ENCODE measurements at places on chromosomes 1 and 21.

- DNase-seq, result no peak
These were observed 8.8 kb downstream of the ADCY10 start for GRCh38 chr1:167905182-167905581.

DNA sequence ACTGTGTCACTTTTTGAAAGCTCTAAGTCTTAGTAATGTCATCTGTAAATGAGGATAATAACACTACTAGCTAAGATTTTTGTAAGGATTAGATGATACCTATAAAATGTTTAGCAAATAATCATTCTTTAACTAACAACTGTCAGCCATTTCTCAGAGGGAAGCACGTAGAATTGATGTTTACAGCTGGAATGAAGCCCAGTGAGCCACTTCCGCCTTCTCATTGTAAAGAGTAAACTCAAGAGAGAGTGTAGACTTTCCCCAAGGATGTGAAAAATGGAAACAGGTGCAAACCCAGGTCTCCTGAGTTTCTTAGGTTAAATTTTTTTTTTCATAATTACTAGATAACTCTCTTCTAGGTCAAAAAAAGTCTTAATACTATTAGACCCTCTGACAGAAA is 4.9 kb downstream of the GREM2 start:
- no peak for DNase-seq

DNA sequence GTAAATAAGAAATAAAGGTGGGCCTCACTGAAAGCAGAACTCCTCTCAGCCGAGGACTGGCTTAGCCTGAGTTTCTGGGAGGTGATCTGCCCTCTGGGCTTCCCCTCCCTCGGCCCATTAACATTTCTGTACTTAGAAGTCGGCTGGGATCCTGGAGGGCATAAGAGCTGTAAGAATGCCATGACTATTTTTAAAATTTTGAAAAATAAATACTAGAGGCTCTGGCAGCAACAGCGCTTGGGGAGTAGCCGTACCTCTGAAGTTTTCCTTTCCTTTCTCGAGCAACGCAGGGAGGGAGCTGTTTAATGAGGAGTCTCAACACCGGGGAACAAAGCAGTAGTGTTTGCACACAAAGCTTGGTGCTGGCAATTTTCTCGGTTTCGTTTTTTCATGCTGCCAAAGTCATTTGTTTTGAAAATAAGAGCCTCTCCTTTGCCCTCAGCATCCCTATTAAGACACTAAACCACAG is 498.7 kb downstream of the SMYD3 start:
- no peak for DNase-seq

GRCh38 chr1:78141531-78142231 is 95.9 kb downstream of the GIPC2 start:
- DNase-seq, result no peak

DNA sequence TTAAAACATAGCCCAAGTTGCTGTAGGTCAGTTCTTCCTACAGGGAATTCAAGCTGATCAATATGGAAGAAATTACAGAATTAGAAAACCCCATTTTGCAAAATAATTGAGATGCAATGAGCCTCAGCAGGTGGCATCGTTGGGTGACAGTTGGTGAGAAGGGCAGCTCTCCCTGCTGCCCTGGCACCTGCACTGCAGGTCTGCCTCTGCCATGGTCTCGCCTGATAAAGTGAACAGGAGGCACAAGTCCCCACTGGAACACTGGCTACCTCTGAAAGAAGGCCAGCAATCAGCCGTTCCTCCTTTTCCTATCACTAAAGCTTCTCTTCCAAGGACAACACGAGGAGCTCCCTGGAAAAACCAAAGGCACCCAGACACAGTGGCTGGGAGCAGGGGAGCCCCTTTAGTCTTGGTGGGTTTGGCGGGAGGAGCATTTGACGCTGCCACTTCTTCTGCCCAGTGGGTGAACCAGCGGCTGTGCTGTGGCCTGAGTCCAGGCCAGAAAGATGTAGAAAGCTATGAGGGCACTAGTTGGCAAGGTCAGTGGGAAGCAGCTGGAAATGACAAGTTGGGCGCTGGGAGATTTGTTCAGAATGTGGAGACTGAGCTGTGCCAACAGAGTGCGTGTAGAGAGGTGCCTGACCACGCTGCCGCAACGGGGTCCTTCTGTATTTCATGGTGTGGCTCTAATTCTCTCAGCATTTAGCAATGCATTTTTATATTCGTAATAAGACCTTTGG is 93.1 kb downstream of the RIPK4 start:
- DNase-seq, result no peak

DNA sequence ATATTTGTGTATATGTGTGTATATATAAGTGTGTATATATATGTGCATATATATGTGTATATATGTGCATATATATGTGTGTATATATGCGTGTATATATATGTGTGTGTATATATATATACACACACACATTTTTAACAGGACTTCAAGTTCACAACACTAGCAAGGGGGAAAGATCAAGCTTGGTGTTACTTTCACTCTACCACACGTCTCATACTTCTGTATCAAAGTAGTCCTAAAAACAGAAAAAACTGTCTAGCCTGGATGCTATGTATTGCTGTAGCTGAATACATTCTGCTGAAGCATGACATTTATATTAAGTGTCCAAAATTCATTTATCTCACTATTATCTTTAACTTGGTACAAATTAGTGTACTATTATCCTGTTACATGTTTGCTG is 17.9 kb upstream of the ATP6V1G3 start:
- DNase-seq, result no peak

GRCh38 chr1:117541003-117541402 is 64.8 kb upstream of the TENT5C start:
- DNase-seq, result no peak

DNA sequence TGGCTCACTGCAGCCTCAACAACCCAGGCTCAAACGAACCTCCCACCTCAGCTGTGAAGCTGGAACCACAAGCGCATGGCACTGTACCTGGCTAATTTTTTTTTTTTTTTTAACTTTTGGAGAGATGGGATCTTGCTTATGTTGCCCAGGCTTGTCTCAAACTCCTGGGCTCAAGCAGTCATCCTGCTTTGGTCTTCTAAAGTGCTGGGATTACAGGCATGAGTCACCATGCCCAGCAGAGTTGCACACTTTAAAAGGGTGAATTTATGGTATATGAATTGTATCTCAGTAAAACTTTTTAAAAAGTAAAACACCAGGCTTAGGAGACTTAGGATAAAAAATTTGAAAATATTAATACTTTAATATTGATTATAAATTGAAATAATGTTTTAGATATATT is 99.1 kb downstream of the CLEC20A start:
- DNase-seq, result no peak

- peak; percentile 84 for DNase-seq
These were observed 615.4 kb downstream of the PTPRU start for GRCh38 chr1:29851691-29852090.

- no peak for DNase-seq
These were observed 36.9 kb upstream of the RGS1 start for GRCh38 chr1:192538407-192539296.

DNA sequence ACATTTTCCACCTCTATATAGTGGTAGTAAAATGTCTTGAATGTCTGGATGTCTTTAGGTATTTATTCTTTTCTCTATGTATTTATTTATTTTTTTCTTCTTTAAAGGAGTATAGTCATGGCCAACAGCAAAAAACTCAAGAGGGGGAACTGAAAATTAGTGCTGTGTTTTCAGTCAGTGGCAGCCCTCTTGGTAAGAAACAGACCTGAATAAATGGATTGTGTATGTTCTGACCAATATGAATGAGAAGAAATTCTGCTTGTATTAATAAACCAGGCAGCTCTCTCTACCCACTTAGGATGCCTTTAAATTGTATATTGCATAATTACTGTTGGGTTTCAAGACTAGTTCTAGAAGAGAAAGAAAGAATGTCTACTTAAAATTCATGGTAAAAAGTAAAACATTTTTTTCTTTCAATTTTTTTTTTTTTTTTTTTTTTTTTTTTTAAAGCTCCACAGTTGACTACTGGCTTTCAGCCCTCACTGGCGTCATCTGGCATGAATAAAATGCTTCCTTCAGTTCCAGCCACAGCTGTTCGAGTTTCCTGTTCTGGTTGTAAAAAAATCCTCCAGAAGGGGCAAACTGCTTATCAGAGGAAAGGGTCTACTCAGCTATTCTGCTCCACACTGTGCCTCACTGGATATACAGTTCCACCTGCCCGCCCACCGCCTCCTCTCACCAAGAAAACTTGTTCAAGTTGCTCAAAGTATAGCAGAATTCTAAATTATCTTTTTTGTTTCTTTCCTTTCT is 101.6 kb downstream of the ZMYM4 start:
- DNase-seq, result no peak
